ENCODE measurements at places on chromosomes 11 and 22.

GRCh38 chr11:75633409-75634066 is 35.3 kb downstream of the MAP6 start:
- peaks cover 13% of the 10 kb centered on the region for H3K4me1 ChIP-seq
- no peaks in the 10 kb centered on the region for H3K36me3 ChIP-seq
- no peak for DNase-seq
- H3K4me3 ChIP-seq = no peak overlapping the region

DNA sequence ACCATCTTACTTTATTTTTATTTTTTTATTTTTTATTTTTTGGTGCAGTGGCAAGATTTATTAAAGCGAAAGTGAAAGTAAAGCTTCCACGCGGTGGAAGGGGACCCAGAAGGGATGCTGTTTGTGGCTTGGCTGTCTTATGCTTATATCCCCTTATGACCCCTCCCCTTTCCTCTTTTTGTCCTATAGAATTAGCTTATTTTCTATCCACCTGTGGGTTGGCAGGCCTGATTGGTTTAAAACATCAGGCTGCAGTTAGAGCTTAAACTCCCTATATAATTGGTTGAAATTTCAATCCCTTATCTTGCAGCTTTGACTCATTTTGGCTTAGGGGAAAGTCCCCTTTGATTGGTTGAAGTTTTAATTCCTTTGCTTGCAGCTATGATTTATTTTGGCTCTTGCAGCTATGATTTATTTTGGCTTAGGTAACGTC is 50.5 kb downstream of the NNMT start:
- H3K27ac ChIP-seq = no peak overlapping the region
- no peaks in the 10 kb centered on the region for H3K27me3 ChIP-seq
- H3K4me3 ChIP-seq = no peak overlapping the region
- H3K4me1 ChIP-seq = peaks cover 9% of the 10 kb centered on the region
- DNase-seq = no peak
- no peaks in the 10 kb centered on the region for H3K36me3 ChIP-seq

- H3K4me1 ChIP-seq = no peaks in the 10 kb centered on the region
- no peak overlapping the region for H3K27ac ChIP-seq
- no peak for DNase-seq
- peaks cover 28% of the 10 kb centered on the region for H3K27me3 ChIP-seq
- H3K36me3 ChIP-seq = no peaks in the 10 kb centered on the region
These were observed 21.6 kb downstream of the DBX1 start for GRCh38 chr11:20138707-20139106.

DNA sequence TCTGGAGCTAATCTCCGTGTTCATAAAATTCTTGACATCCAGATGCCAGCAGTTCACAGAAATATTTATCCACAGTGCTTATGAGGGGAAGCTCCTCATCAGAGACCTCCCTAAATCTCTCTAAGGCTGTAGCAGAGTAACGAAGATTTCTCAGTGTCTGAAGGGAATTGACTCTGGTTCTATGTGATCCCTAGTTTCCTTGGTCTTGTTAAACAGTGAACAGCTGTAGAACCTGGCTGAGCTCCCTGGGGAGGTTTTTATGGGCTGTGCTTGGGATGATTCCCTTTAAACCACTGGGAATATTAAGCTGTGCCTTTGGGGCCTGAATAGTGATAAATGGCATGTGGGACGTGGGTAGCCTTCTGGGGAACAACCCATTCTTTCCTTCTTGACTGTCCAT is 43.7 kb upstream of the ARHGAP20 start:
- no peak for DNase-seq
- no peaks in the 10 kb centered on the region for H3K27me3 ChIP-seq
- no peaks in the 10 kb centered on the region for H3K36me3 ChIP-seq
- no peaks in the 10 kb centered on the region for H3K4me1 ChIP-seq

DNA sequence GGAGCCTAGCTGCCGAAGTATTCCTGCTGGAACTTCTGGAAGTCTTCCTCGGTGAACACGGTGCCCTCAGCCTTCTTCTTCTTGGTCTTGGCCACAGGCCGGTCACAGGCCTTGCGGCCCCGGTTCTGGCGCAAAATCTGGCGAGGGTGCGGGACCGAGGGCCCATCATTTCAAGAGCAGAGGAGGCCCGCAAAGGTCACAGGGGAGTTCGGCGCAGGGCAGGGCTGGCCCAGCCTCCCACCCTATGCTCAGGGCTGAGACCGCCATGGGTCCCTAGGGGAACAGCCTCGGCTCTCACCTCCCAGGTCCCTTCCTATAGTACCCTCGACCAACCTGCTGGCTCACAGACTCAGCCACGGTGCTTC is 3.1 kb downstream of the RPS19BP1 start:
- DNase-seq = no peak
- peak overlapping the region; percentile 70 for H3K27ac ChIP-seq
- H3K36me3 ChIP-seq = peaks cover 42% of the 10 kb centered on the region
- H3K27me3 ChIP-seq = no peaks in the 10 kb centered on the region
- peaks cover 53% of the 10 kb centered on the region for H3K4me1 ChIP-seq

DNA sequence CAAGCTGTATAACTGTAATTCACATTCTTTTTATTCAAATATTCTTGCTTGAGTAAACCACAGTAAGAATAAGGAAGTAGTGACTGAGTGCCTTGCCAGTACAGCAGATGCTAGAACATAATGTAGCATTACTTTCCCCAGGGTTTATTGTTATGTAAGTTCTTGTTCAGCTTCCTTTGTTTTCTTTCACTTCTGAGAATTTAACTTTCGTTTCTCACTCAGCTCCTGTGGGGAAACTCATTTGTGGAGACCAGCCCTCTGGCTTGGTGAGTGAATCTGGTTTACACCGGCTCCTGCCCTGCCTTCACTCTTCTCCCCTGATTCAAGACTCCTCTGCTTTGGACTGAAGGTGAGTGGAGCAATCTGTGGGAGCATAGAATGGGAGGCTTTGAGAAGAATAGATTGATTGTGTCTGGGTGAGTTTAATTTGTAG is at the start of gene TRIM22:
TRIM22 (plus strand) TSS at position 240 of the 433 bp plus-strand sequence. CDS start 6,443 bp downstream, outside the sequence.
- peak within 1 kb of the TSS; percentile 38 for H3K4me3 ChIP-seq
- no peak for DNase-seq
- peak within 1 kb of the TSS; percentile 88 for H3K27ac ChIP-seq
- H3K27me3 ChIP-seq = no peaks in the 10 kb centered on the region

DNA sequence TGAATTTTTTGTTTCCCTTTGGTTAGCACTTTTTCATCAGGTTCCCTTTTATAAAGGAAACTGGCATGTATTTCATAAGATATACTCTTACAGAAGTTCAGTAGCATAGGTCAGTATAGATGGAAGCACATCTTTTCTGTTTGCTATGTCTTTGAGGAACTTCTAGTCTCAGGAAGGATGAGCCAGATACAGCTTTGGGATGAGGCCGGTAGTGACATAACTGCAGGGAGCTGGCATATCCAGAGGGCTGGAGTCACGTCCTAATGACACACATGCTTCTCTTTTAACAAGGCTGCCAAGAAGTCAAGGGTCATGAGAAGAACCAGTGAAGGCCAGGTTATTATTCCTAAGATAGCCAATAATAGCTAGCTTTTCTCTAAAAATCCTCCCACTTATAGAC is 33.3 kb upstream of the ADSL start:
- peaks cover 8% of the 10 kb centered on the region for H3K36me3 ChIP-seq
- H3K4me3 ChIP-seq = no peak overlapping the region
- H3K27ac ChIP-seq = no peak overlapping the region
- DNase-seq = no peak
- H3K27me3 ChIP-seq = no peaks in the 10 kb centered on the region

DNA sequence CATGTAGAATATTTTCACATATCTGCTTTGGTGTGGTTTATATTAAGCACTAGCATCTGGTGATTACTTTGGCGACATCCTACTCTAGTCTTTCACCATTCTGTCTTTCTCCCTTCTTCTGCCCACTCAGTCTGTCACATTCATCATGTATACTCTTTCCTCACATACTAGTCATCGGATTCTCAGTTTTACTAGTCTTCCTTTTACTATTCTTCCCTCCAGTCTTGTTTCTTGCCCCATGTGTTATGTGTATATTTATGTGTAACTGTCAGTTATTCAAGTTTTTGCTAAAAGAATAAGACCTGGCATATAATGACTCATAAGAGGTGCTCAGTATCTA is 4.6 kb upstream of the DIXDC1 start:
- DNase-seq = no peak
- H3K4me1 ChIP-seq = peaks cover 44% of the 10 kb centered on the region
- no peaks in the 10 kb centered on the region for H3K27me3 ChIP-seq
- no peak overlapping the region for H3K27ac ChIP-seq

DNA sequence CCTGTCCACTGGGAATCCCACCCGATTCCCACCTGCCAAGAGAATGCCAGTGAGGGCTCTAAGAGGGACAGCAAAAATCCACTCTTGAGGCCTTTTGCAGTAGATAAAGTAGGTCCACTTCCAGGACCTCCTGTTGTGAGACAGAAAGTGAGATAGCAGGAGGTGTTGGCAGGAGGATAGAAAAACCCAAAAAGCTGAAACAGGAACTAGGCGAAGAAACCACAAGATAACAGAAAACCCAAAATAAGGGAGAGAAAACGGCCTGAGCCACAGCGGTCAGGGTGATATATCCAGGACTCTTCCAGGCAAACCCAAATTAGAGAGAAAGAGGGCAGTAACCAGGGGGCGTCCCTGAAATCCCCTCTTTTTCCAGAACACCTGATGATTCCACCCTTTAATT is 79.7 kb upstream of the LINC01488 start:
- no peak for DNase-seq
- H3K27ac ChIP-seq = no peak overlapping the region
- no peaks in the 10 kb centered on the region for H3K27me3 ChIP-seq
- H3K4me3 ChIP-seq = no peak overlapping the region
- H3K4me1 ChIP-seq = peaks cover 8% of the 10 kb centered on the region

DNA sequence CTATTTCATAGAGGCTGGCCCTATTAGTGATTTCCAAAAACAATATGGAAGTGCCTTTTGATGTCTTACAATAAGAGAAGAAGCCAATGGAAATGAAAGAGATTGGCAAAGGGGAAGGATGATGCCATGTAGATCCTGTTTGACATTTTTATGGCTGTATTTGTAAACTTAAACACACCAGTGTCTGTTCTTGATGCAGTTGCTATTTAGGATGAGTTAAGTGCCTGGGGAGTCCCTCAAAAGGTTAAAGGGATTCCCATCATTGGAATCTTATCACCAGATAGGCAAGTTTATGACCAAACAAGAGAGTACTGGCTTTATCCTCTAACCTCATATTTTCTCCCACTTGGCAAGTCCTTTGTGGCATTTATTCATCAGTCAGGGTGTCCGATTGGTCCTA is 91.4 kb downstream of the CD44 start:
- H3K36me3 ChIP-seq = no peaks in the 10 kb centered on the region
- H3K27me3 ChIP-seq = no peaks in the 10 kb centered on the region
- no peak for DNase-seq

- DNase-seq = no peak
- H3K4me1 ChIP-seq = peaks cover 84% of the 10 kb centered on the region
- H3K27me3 ChIP-seq = no peaks in the 10 kb centered on the region
- H3K36me3 ChIP-seq = peaks cover 38% of the 10 kb centered on the region
These were observed 12.0 kb downstream of the MARK2 start for GRCh38 chr11:63850920-63851319.

GRCh38 chr22:42608823-42609361 is 5.8 kb downstream of the POLDIP3 start:
- DNase-seq = no peak
- peak overlapping the region; percentile 22 for H3K4me3 ChIP-seq
- no peaks in the 10 kb centered on the region for H3K36me3 ChIP-seq
- peak overlapping the region; percentile 81 for H3K27ac ChIP-seq

DNA sequence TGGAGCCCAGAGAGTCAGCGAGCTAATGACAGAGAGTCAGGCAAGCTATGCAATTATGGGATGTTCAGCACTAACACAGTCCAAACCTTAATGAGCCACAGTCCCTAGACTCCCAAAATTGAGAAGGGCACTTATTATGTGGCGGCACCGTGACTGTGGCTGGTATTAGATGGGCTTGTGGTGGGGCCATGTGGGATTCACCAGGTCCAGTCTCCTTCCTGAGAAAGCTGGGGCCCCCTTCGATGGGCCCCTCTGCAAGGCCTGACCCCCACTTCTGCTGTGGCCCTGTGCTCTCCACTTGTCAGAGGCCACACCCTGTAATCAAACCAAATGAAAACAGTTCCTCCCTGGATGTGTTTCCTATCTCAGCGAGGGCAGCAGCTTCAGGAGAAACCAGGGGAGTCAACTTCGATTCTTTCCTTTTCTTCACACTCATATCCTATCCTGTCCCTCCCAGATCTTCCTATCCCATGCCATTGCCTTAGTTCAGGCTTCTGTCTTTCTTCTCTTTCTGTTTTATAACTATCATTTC is 42.9 kb downstream of the INSC start:
- no peaks in the 10 kb centered on the region for H3K36me3 ChIP-seq
- no peak overlapping the region for H3K4me3 ChIP-seq
- H3K4me1 ChIP-seq = no peaks in the 10 kb centered on the region
- no peaks in the 10 kb centered on the region for H3K27me3 ChIP-seq
- no peak for DNase-seq
- no peak overlapping the region for H3K27ac ChIP-seq

DNA sequence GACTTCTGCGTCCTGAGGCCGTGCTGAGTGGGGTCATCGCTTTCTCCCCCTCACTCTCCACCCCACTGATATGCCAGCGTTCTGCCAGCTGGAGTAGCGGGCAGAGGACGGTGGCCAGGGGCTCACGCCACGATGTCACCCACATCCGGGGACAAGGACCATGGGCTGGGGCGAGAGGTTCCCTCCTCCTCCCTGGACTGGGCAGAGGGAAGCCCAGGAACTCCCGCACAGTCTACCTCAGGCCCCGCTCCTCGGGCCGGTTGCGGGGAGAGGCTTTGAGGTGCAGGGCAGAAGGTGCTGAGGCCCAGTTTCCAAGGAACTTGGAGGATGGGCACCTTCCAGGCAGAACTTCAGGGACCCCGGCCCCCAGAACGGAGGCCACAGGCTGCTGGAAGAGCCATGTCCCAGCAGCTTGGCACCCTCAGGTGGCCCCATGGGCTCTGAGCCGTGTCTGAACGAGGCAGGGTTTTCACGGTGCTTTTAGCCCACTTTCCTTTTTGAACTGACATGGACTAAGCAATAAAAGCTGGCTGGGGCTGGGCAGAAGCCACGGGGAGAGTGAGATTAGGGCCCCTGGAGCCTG is 25.4 kb downstream of the ADAMTS15 start:
- H3K4me1 ChIP-seq = peaks cover 11% of the 10 kb centered on the region
- H3K27me3 ChIP-seq = no peaks in the 10 kb centered on the region
- H3K36me3 ChIP-seq = no peaks in the 10 kb centered on the region
- no peak overlapping the region for H3K4me3 ChIP-seq

GRCh38 chr11:79263001-79263400 is 177.8 kb downstream of the TENM4 start:
- H3K27ac ChIP-seq = no peak overlapping the region
- no peaks in the 10 kb centered on the region for H3K4me1 ChIP-seq
- no peaks in the 10 kb centered on the region for H3K36me3 ChIP-seq

- H3K27me3 ChIP-seq = no peaks in the 10 kb centered on the region
- H3K4me1 ChIP-seq = no peaks in the 10 kb centered on the region
- H3K36me3 ChIP-seq = no peaks in the 10 kb centered on the region
- DNase-seq = no peak
- H3K27ac ChIP-seq = no peak overlapping the region
- H3K4me3 ChIP-seq = no peak overlapping the region
These were observed 257.8 kb downstream of the JRKL start for GRCh38 chr11:96647621-96648020.

DNA sequence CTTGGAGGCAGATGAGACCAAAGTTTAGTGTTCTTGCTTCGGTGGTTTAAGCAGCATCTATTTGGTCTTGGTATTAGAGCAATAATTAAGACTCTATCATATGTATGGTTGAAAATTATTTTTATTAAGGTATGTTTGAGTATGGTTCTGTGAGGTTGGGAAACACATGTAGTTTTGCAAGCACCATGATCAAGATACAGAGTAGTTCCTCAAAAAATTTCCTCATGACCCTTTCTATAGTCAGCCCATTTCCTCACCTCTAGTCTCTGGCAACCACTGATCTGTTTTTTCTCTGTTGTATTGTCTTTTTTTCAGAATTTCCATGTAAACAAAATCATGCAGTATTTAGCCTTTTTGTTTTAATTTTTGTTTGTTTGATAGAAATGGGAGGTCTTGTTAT is 18.4 kb downstream of the MTMR3 start:
- H3K27me3 ChIP-seq = no peaks in the 10 kb centered on the region
- H3K27ac ChIP-seq = no peak overlapping the region
- no peaks in the 10 kb centered on the region for H3K4me1 ChIP-seq
- no peak for DNase-seq
- no peaks in the 10 kb centered on the region for H3K36me3 ChIP-seq

Data from esophagus squamous epithelium (tissue), 5 donors.